ENCODE measurements at places on chromosomes 16 and 17.

DNA sequence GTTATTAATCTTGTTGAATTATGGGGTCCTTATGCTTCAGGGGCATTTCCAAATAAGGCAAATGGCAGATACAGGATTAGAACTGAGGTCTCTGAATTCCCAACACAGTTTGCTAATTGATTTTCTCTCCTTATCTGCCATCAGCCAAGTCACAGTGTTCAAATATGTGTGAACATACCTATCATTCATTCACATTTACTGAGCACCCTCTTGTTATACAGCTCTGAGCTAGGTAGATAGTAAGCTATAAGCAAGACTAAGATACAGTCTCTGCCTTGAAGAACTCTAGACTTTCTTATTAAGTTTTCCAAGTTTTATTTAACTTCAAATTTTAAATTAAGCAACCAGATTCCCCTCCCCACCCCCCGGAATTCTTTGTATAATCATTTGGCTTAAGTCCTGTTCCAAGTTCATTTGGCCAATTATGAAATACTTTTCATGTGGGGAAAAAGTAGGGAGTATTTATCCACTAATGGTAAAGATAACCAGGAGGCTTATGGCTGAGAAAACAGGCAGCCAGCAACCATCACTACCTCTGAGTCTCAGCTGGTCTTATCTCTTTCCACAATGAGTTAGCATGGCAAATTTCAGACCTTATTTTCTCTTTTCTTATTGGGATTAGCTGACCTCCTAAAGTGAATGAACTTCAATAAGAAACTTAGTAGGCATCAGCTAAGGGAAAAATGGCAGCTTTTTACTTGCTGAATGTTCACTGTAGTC is 31.4 kb upstream of the CORO6 start:
- DNase-seq, result no peak

GRCh38 chr16:70685061-70685937 is 554 bp downstream of the MTSS2 start:
- no peak for DNase-seq

GRCh38 chr17:47702391-47702995 is 8.5 kb downstream of the TBKBP1 start:
- no peak for DNase-seq

GRCh38 chr16:79188115-79188738 is 412.3 kb downstream of the MAF start:
- no peak for DNase-seq

- no peak for DNase-seq
Measured at GRCh38 chr17:71342737-71343136, 778.1 kb upstream of the SOX9 start.

DNA sequence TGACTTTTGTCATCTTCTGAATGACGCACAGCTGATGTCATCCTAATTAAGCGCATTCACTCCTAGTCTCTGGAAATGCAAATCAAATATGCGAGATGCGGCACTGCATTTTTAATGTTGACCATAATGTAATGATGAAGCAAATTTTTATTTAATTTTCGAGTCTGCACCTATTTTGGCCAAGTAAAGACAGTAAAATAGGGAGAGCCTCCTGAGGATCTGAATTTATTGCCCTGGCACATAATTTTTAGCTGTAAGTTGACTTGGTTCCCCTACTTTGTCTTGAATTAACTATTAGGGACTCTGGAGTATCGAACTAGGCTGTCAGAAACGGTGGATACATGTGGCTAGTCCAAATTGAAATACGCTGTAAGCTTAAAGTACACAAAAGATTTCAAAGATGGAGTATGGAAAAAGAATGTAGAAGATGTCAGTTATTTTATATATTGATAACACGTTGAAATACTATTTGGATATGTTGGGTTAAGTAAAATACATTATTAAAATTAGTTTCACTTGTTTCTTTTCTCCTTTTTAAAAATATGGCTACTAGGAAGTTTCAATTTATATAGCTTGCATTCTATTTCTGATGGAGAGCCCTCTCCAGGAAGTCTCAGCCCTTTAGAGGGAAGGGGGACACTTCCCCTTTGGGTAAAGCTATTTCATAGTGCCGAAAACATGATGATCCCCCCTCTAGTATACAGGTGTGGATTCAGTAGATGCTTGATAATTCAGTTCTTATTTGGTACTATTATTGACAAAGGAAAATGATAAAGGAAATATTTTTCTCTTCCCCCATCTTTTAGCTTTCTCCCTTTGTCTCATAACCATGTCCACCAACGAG is 991 bp downstream of the KPNA2 start:
- DNase-seq, result no peak

DNA sequence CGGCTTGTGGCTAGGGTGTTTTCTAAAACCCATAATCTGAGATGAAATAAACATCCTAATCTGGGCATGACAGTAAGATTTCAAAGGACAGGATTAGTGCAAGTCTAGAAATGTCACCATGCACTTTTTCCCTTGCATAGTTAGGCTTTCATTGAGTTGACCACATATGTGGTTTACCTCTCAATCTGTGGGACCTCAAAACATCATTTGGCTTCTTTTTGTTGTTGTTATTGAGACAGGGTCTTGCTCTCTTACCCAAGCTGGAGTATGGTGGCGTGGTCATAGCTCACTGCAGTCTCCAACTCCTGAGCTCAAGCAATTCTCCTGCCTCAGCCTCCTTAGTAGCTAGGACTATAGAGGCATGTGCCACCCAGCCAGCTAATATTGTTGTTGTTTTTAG is 197.8 kb downstream of the CEP112 start:
- no peak for DNase-seq
